ENCODE measurements at places on chromosomes 5 and 9. TPM values are rescaled to one million over a fixed set of nuclear protein-coding genes. Genes with fewer than 3 reads are reported as not detected.

Gene CATSPER3
- total RNA-seq = 0.27 TPM

Gene C9orf153
- total RNA-seq = 0.81 TPM

Gene AHRR
- 0.54 TPM for total RNA-seq

Gene OR2K2
- 0.27 TPM for total RNA-seq

Gene GRXCR2
- total RNA-seq = not detected

Gene SOHLH1
- not detected for total RNA-seq

Gene FAT2
- total RNA-seq = under 0.01 TPM

Gene MAMDC4
- 1.1 TPM for total RNA-seq

Gene TRPM6
- total RNA-seq = under 0.01 TPM

Gene FOXD1
- not detected for total RNA-seq

Gene SPTLC1
- total RNA-seq = 27.7 TPM

Gene KCNT1
- total RNA-seq = under 0.01 TPM

Gene ROR2
- 0.27 TPM for total RNA-seq

Gene RBM27
- total RNA-seq = 37.4 TPM

Gene NOXA1
- total RNA-seq = 4.6 TPM

Gene STPG3
- 0.54 TPM for total RNA-seq

Gene ERMP1
- 57.4 TPM for total RNA-seq

Gene CAST
- 29.9 TPM for total RNA-seq

Gene PCDHA9
- under 0.01 TPM for total RNA-seq

Gene FTMT
- not detected for total RNA-seq

Gene CXCL14
- under 0.01 TPM for total RNA-seq

Gene PDGFRB
- total RNA-seq = 0.54 TPM

Gene FOXE1
- total RNA-seq = not detected

Gene PCDHGC4
- total RNA-seq = 0.54 TPM

Gene ZDHHC11B
- 1.6 TPM for total RNA-seq

Gene BRD9
- total RNA-seq = 34.2 TPM

Gene PHF24
- under 0.01 TPM for total RNA-seq
